WTC11 (cell line): ENCODE measurements at places on chromosomes 4 and X.
A peak's percentile ranks its signal among the peaks of the same experiment; 100 is the strongest.

GRCh38 chrX:471281-471680 lies 84.6 kb upstream of the PPP2R3B start:
- DNase-seq, result no peak

GRCh38 chr4:115090483-115091075 lies 22.8 kb downstream of the NDST4 start:
- no peak for DNase-seq

DNA sequence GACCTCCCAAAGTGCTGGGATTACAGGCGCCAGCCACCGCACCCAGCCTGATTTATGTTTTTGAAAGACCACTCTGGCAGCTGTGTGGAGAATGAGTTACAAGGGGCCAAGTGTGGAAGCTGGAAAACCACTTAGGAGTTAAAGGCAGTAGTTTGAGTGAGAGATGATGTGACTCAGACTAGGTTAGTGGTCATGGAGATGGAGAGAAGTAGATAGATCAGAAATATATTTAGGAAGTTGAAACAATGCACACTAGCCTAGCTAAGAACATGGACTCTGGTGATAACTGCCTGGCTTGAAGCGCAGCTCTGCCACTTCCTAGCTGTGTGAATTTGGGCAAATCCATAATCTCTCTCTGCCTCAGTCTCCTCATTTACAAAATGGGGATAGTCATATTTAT lies 11.9 kb upstream of the RBMX start:
- no peak for DNase-seq

GRCh38 chr4:7411896-7412553 lies 22.7 kb downstream of the PSAPL1 start:
- peak; percentile 4 for DNase-seq

GRCh38 chrX:13716905-13717304 lies 17.5 kb downstream of the TRAPPC2 start:
- no peak for DNase-seq

- DNase-seq, result no peak
Observed at GRCh38 chr4:119872371-119873016, 194.2 kb downstream of the MAD2L1 start.

- DNase-seq, result no peak
Observed at GRCh38 chrX:129631849-129632248, 22.9 kb downstream of the APLN start.

DNA sequence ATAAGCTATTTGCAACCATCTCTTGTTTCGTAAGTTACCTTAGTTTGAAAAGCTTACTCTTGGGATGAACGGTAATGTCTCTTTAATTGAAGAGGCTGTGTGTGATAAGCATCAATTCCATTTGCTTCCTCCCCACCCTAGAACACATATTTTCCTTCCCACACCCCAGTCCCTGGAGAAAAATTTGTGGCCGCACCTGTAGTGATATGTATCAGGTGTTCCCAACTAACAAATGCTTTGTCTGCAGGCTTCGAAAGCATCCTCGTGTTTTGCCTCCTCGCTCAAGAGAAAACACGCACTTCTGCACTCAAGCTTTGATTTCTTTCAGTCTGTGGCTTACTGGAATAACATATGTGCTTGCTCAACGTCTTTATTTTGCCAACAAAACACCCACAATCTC lies 143.8 kb upstream of the OTUD4 start:
- no peak for DNase-seq
